GM23248 (cell line): ENCODE measurements at places on chromosomes 4 and X. TPM values are rescaled to one million over a fixed set of nuclear protein-coding genes. Genes with fewer than 3 reads are reported as not detected.
A peak's percentile ranks its signal among the peaks of the same experiment; 100 is the strongest.

Gene HGFAC
- total RNA-seq = not detected in 2 replicates

GRCh38 chr4:48944756-48945241 is 38.2 kb upstream of the OCIAD2 start:
- H3K4me3 ChIP-seq = no peak overlapping the region
- H3K27ac ChIP-seq = no peak overlapping the region
- peaks cover 14% of the 10 kb centered on the region for H3K4me1 ChIP-seq
- H3K27me3 ChIP-seq = no peaks in the 10 kb centered on the region

DNA sequence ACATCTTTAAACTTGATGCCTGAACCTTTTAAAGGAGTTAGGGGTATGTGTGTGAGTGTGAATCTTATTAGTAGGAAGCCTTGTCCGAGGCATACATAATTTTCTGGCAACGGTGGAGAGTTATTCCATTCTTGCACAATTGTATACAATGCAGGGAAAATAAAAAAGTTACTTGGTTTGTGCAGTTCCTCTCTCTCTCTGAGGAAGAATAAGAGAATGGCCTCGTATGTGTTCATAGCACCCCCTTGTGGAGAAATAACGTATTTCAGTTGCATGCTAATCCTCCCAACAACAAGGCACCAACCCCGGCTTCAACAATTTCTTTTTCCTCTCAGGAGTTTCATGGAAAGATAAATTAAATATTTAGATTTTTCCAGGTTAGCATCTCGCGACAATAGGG is 33.7 kb upstream of the FGF13 start:
- H3K4me1 ChIP-seq = no peaks in the 10 kb centered on the region
- H3K27ac ChIP-seq = no peak overlapping the region
- H3K36me3 ChIP-seq = no peaks in the 10 kb centered on the region
- DNase-seq = peak; percentile 52

Gene VEGFC
- 41.6 and 56.3 TPM in 2 replicates for total RNA-seq

DNA sequence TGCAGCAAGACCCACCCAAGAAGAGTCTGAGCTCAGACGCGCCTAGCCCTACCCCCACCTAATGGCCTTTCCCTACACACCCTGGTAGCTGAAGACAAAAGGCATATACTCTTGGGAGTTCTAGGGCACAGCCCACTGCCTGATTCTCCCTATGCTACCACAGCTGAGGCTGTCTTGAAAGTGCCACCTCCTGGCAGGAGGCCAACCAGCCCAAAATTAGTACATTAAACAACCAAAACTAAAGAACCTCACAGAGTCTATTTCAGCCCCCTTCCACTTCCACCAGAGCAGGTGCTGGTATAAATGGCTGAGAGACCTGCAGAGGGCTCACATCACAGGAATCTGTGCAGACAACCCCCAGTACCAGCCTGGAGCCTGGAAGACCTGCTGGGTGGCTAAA is 119.1 kb downstream of the HMGN5 start:
- H3K36me3 ChIP-seq = no peaks in the 10 kb centered on the region
- no peak overlapping the region for H3K4me3 ChIP-seq
- H3K27ac ChIP-seq = no peak overlapping the region
- DNase-seq = no peak
- no peaks in the 10 kb centered on the region for H3K27me3 ChIP-seq

DNA sequence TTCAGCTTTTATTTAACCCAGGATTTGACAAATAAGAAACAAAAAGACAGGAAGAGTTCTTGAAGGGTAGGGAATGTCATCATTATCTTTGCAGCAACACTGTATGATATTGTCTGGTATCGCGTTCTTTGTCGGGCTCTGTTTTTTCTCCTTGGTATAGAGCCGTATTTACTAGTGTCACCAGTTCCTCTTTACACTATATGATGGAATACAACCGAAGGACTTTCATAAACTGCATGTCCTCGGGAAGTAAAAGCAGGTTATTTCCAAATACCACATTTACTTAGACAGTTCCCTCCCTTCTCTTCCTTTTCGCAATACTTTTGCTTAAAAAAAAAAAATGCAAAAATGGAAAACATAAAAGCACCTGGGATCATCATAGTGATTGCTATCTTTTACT is 96.6 kb upstream of the IL13RA1 start:
- DNase-seq = no peak
- H3K36me3 ChIP-seq = peaks cover 6% of the 10 kb centered on the region; the same call in 1 of the 2 replicates
- no peaks in the 10 kb centered on the region for H3K27me3 ChIP-seq
- no peak overlapping the region for H3K27ac ChIP-seq
- no peaks in the 10 kb centered on the region for H3K4me1 ChIP-seq

DNA sequence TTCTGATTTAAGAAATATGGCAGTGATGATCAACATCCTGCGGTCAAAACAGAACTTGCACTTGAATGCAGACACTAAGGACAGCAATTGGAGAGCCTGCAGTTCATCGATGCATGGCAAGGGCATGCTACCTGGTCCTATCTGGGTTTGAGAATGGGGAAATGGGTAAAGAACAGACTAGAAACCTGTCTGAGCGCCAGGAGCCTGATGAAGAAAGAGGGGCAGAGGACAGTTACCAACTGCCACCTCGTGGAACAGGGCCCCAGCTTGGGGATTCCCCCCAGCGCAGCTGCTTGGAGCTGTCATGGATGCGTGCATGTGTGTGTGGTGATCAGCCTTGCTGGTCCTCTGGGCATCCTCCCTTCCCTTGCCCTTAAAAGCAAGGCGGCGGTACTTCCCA is 30.2 kb upstream of the NKRF start:
- H3K36me3 ChIP-seq = no peaks in the 10 kb centered on the region
- no peak for DNase-seq
- H3K27me3 ChIP-seq = no peaks in the 10 kb centered on the region
- no peaks in the 10 kb centered on the region for H3K4me1 ChIP-seq
- H3K27ac ChIP-seq = no peak overlapping the region
- no peak overlapping the region for H3K4me3 ChIP-seq

DNA sequence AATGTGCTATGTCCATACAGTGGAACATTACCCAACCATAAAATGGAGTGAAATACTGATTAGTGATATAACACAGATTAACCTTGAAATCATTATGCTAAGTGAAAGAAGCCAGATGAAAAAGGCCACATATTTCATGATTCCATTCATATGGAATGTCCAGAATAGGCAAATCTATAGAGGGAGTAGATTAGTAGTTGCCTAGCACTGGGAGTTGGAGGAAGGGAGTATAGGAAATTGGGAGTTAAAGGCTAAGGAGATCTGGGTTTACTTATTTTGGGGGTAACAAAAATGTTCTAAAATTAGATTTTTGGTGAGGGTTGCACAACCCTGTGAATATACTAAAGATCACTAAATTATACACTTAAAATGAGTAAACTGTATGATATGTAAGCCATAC is 26.8 kb downstream of the ENOX2 start:
- H3K27me3 ChIP-seq = no peaks in the 10 kb centered on the region
- H3K36me3 ChIP-seq = no peaks in the 10 kb centered on the region
- H3K4me1 ChIP-seq = peaks cover 38% of the 10 kb centered on the region
- no peak overlapping the region for H3K27ac ChIP-seq

- no peaks in the 10 kb centered on the region for H3K27me3 ChIP-seq
- peaks cover 12% of the 10 kb centered on the region for H3K4me1 ChIP-seq
- H3K27ac ChIP-seq = no peak overlapping the region
These were observed 108.5 kb upstream of the PCDH18 start for GRCh38 chr4:137640838-137641158.

DNA sequence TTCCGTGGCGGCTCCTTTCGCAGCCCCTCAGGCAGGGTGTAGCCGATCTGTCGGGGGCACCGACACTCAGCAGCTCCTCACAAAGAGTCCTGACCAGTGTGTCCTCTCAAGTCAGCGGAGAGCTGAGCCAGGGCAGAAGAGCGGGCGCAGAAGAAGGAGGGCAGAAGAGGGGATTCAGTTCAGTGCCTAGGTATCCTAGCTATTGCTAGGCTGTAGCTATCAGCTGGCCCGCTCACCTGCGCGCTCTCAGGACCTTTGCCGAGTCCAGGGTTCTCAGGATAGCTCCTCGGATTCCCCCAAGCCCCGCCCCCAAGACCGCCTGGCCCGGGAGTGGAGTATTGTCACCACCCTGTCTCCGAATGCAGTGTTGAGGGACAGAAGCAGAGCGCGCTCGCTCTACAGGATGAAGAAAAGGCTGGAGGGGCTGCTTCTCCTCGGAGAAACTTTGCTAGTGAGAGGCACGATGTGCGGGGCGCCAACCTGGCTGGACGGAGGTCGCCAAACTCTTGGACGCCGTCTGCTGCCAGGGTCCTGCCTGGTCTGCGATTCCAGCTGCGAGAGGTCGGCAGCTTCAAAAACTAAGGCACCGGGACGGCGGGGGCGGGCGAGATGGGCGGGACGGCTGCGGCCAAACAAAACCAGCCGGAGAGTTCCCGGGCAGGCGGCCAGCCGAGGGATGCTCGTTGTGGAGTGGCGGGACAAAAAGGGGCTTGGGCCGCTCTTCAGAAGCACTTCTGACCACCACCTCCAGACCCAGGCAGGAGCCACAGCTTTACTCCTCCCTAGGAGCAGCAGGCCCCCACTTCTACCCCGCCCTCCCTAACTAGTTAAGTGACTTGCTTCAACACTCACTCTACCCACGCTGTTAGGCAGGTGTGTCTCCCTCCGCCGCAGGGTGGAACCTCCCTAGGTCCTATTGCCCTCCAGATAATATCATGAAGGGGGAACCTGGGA is at the start of gene XKRX:
Gene XKRX, minus strand, starts transcription at position 258 of the 954 bp plus-strand sequence. CDS start 613 bp downstream, outside the sequence.
- no peaks in the 10 kb centered on the region for H3K27me3 ChIP-seq
- peak within 1 kb of the TSS; percentile 65 for H3K4me3 ChIP-seq
- H3K27ac ChIP-seq = no peak within 1 kb of the TSS
- peaks cover 4% of the 10 kb centered on the region; the same call in 1 of the 2 replicates for H3K4me1 ChIP-seq

Gene ZNF518B
- total RNA-seq = 19.0 and 28.7 TPM in 2 replicates

DNA sequence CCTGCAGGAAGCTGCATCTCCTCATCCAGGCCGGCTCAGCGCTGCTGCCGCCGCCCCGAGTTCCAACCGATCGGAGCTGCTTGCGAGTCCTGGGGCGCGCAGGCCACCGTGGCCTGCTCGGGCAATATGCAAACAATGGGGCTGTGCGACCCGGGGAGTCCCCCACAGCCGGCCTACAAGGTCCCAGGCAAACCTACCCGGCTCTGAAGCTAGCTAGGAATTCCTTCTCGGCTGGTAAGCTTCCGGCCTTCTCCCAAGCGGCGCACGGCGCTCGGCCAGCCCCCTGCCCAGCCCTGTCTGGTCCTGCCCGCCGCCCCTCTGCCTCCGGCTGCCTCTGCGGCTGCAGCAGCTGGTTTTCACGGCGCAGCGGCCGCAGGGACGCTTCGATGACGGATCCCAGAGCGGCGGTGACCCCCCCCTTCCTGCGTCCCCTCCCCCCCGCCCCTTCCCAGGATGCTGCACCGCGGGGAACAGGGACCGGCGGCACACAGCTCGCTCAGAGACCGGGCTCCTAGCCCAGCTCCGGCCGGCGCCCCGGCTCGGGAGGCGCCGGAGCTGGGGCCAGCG is 59.4 kb downstream of the TSC22D3 start:
- DNase-seq = peak; percentile 53
- H3K36me3 ChIP-seq = 0 out of 2 replicates have a peak, but pooled peaks cover 9% of the 10 kb centered on the region
- H3K27me3 ChIP-seq = no peaks in the 10 kb centered on the region
- peak overlapping the region; percentile 91 for H3K4me3 ChIP-seq
- H3K27ac ChIP-seq = peak overlapping the region; percentile 95

- no peaks in the 10 kb centered on the region for H3K4me1 ChIP-seq
- H3K4me3 ChIP-seq = no peak overlapping the region
- no peak overlapping the region for H3K27ac ChIP-seq
These were observed 119.2 kb downstream of the DDX53 start for GRCh38 chrX:23118890-23119527.

Gene MAPK10
- 0.89 and 1.3 TPM in 2 replicates for total RNA-seq

- H3K4me3 ChIP-seq = no peak overlapping the region
- no peaks in the 10 kb centered on the region for H3K36me3 ChIP-seq
- no peak for DNase-seq
- H3K4me1 ChIP-seq = peaks cover 16% of the 10 kb centered on the region
- H3K27ac ChIP-seq = no peak overlapping the region
These were observed 19.5 kb downstream of the SAT1 start for GRCh38 chrX:23802431-23802830.

Gene DCAF12L1
- not detected in 2 replicates for total RNA-seq
